HFFc6 (cell line): ENCODE measurements at places on chromosomes 12 and 14.

DNA sequence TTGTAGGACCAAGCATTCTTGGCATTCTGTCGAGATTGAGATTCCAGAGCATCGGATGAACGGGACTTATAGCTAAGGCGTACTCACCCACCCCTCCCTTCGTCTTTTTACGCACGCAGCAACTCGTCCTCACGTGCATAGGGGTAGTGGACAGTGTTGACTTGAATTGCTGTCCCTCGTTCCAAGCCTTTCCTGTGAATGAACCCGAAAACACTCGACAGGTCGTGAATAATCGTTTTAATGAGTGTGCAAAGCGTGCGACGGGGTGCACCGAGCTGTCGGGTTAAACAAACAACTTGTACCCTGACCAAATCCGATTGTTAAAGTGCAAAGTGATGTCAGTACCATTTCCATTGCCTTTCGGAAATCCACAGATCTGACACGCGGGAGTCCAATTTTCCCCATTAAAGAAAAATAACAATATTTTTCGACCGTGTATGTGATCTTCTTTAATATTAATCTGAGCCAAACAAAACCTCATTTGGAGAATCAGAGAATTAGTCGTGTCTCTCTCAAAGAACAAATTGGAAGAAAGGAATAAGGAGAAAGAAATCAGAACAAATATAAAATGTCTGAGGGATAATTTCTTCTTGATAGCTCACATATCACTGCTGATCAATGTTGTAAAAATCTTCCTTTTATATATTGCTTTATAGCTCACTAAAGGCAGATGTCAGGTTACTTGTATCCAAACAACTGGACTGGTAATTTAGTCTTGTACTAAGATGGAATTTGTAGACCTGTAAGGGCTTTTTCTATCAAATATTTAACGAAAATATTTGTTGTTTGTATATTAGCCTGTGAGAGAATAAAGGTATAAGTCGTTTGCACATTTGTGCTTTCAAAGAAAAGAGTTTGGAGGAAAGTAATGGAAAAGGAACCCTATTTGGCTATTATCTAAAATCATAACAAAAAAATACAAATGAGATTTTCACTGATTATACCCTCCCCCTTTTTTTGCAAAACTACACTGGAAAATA lies 11.8 kb downstream of the FOXG1 start:
- DNase-seq: no peak

GRCh38 chr12:92362785-92363184 lies 217.1 kb upstream of the BTG1 start:
- DNase-seq: no peak

DNA sequence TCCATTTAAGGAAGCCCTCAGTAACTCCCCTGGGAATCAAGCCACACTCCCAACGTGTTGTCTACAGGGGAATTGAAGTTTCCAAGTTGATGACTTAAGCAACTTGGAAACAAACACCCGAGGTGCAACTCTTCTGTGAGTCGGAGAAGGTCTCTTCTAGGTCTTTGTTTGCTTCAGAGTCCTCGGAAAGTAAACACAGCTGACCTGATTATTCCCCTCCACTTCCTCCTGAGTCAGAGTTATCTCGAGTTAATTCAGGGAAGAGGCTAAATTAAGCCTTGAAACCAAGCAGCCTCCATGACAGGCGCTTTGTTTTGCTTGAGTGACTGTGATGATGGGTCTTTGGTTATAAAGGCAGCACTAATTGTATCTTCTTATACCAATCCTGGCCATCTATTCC lies 41.8 kb downstream of the TUNAR start:
- DNase-seq: no peak

DNA sequence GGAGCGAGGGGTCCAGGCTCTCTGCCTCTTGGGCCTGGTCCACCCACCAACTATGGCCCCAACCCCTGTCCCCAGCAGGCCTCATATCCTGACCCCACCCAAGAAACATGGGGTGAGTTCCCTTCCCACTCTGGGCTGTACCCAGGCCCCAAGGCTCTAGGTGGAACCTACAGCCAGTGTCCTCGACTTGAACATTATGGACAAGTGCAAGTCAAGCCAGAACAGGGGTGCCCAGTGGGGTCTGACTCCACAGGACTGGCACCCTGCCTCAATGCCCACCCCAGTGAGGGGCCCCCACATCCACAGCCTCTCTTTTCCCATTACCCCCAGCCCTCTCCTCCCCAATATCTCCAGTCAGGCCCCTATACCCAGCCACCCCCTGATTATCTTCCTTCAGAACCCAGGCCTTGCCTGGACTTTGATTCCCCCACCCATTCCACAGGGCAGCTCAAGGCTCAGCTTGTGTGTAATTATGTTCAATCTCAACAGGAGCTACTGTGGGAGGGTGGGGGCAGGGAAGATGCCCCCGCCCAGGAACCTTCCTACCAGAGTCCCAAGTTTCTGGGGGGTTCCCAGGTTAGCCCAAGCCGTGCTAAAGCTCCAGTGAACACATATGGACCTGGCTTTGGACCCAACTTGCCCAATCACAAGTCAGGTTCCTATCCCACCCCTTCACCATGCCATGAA lies 8.6 kb downstream of the ARHGAP9 start:
- no peak for DNase-seq

GRCh38 chr12:76707772-76708171 lies 56.1 kb upstream of the ZDHHC17 start:
- no peak for DNase-seq
